Stimulated activated CD4-positive, alpha-beta T cell treated with anti-CD3 and anti-CD28 coated beads, Interleukin-4, amount 100 ng/mL, for 24 hours (primary cell): ENCODE measurements at places on chromosomes 11 and 22.

GRCh38 chr11:115539844-115540243 is 35.6 kb upstream of the CADM1 start:
- DNase-seq, result no peak

- DNase-seq, result no peak
These were observed 2339.7 kb upstream of the RAG2 start for GRCh38 chr11:38937709-38938108.

GRCh38 chr11:119572481-119573424 is 149.8 kb upstream of the THY1 start:
- no peak for DNase-seq

DNA sequence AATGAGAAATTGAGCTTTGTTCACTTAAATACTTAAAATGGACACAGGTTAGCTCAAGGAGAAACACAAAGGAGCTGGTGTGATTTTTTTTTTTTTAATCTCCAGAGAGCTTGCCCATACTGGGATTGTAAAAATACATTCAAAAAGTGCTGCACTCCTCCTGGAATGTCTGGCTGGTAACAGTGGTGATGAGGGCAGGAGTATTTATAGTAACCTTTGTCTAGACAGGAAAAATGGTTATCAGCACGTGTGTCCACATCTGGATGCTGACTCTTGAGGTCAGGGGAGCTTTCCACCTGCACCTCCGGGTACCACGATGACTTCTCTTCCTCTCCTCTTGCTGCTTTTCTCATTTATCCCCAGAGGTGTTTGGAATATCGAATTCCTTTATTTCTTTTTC is 30.1 kb downstream of the EXT2 start:
- no peak for DNase-seq

- DNase-seq, result no peak
These were observed 218.4 kb upstream of the ZBED5 start for GRCh38 chr11:11076276-11076675.

GRCh38 chr11:100638648-100639047 is 48.4 kb upstream of the ARHGAP42 start:
- DNase-seq, result no peak

DNA sequence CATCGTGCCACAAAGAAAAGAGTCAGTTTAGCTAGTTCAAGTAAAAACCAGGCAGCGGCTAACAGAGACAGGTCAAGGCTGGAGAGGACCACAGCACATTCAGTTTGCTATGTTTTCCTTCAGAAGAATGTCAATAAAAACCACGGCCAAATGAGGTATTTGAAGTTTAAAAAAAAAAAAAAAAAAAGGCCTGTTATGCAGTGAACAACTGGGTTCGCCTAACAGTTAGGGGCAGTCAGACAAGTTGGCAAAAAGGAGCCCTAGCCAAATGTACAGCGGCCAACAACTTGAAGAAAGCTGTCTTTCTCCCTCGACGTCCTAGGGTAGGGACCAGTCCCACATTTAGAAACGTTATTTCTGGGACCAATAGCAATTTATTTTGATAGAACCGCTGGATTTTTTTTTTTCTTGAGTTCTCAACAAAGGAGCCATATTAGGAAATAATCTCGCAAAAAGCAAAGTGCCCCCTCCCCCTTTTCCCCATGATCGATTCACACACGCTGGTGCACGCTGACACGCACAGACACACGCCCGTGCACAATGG is 237.8 kb downstream of the TTC28 start:
- DNase-seq, result no peak
